Hindlimb muscle (tissue), 1 donor: ENCODE measurements at places on chromosomes 5 and 9.

DNA sequence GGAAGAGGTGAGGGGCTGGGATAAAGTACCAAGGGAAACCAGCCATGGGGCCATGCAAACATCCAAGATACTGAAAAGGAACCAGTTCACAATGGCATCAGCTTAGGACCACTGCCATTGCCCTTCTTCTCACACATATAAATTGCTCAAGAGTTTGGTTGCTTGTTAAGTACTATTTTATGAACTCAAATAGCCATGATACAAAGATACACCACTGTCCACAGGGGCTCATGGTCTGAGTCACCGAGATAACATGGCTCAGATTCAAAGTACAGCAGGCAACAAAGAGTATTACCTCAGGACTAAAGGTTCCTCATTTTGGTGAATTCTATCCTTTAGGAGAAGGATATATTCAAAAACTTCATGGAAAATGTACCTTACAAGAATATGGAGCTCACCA, 55.6 kb downstream of the FANCC start:
- DNase-seq, result no peak

DNA sequence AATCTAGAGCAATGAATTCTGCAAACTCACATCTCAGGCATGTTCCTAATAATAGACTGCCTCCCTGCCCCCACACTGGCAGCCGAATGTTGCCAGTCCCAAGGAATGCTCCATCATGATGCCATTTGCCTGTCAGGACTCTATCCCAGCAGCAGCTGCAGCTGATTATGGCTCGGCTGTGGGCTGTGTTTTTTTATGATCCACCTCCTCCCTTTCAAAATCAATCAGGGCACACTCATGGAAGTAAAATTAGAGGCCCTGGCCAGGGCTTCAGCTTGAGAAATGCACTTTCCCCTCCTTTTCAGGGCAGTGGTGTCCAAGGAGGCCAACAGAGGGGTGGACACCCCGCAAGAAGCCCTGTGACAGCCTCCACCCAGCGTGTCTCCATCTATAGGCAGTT, 176.7 kb upstream of the S1PR3 start:
- DNase-seq, result peak; percentile 46

DNA sequence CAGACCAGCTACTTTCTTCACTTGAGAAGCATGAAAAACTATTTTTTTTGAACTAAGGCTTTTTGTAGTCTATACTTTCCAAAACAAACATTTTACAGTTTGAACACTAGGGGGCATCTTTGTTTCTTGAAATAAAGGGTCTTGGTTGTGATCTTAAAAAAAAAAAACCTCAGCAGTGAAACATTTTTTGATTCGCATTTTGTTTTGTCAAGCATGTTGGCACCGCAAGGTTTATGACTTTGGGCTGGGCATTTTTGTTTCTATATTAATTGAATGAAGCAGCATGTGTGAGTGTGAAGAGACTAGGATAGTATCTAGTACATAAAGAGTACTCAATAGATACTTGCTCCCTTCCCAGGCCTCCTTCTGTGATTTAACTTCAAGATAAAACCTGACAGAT, 31.6 kb upstream of the ACOT12 start:
- peak; percentile 20 for DNase-seq

GRCh38 chr5:98963019-98963418, 34.2 kb upstream of the CHD1 start:
- no peak for DNase-seq

DNA sequence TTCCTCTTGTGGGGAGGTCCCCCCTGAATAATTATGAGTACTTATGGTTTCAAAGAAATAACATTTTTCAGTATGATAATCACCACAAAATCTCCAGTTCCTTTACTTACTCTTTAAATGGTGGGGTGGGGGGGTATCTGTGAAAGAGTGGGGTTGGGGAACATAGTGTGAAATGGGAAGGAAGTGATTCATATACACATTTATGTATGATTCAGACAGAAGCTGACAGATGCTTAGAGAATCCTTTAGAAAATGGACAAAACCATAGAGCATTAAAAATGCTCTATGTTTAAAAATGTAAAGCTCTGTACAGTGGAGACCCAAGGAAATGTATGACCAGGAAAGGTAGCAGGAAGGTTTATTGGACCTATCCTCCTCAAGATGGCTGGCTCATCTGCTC, 267.5 kb upstream of the GRIA1 start:
- no peak for DNase-seq

GRCh38 chr9:122133263-122133983, 26.2 kb downstream of the NDUFA8 start:
- DNase-seq, result no peak

- no peak for DNase-seq
Measured at GRCh38 chr9:126546036-126546435, 67.7 kb upstream of the LMX1B start.

- DNase-seq, result no peak
Measured at GRCh38 chr5:156473269-156473908, 146.4 kb downstream of the SGCD start.

GRCh38 chr9:121277518-121278295, 9.7 kb downstream of the GSN start:
- no peak for DNase-seq

GRCh38 chr9:34322899-34323591, 6.0 kb downstream of the KIF24 start:
- no peak for DNase-seq

- DNase-seq, result no peak
Measured at GRCh38 chr9:124718928-124719327, 52.2 kb downstream of the NR6A1 start.

DNA sequence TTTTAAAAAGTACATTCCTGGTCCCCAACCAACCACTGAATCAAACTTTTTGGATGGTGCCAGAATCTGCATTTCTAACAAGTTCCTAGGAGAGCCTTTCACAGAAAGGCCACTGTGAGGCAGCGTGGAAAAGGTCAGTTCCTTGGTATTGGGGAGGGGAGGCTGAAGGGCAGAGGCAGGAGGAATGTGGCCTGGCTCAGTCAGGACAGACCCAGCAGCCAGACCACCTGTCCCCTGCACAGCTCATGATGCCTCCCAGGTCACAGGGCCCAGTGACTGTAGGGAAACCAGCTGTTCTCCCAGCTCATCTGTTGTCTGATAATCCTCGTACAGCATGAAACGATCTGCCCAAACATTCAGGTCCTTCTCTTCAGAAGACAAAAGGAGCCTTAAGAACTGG, 132.9 kb downstream of the LHFPL2 start:
- DNase-seq, result no peak

DNA sequence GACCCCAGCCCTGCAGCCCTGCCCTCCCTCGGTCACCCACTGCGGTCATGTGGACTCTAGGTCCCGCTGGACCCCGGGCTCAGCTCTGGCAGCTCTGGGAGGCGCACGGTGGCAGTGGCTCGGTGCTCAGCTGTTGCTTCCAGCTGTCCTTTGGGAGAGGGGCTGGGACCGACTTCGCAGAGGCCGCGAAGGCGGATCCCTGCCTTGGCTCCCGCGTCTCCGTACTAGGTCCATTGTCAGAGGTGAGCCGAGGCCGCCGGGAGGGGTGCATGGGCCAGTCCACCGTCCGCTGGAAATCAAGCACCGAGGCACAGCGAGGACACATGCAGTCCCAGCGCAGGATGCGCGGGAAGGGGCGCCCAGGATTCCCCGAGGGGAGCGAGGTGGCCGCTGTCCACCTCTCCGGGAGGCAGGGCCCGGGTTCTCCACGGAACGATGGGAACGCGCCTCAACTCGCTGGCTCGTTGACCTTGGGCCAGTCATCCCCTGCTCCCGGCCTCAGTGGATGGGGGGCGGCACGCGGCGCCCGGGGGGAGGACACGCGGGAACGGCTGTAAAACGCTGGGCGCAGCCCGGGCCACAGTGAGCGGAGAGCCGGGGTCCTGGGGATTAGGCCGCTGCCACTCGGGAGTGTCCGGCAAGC, 732 bp downstream of the GBGT1 start:
- DNase-seq, result no peak

GRCh38 chr5:168327451-168327850, 36.0 kb downstream of the WWC1 start:
- no peak for DNase-seq

GRCh38 chr9:115162946-115163345, 45.0 kb upstream of the TNC start:
- DNase-seq, result no peak

- no peak for DNase-seq
Measured at GRCh38 chr9:106930477-106930876, 67.5 kb downstream of the ZNF462 start.

- DNase-seq, result no peak
Measured at GRCh38 chr5:51172903-51173626, 210.2 kb upstream of the ISL1 start.
